Stimulated activated CD8-positive, alpha-beta memory T cell treated with anti-CD3 and anti-CD28 coated beads, Interleukin-2, amount 100 ng/mL, for 1 hour (primary cell): ENCODE measurements at places on chromosomes 5 and 9.

- DNase-seq, result no peak
Observed at GRCh38 chr5:60727033-60727679, 27.2 kb upstream of the DEPDC1B start.

GRCh38 chr5:15889001-15889400, 290.6 kb downstream of the MARCHF11 start:
- DNase-seq, result no peak

GRCh38 chr9:86585422-86586143, 231.4 kb upstream of the TUT7 start:
- DNase-seq, result no peak

DNA sequence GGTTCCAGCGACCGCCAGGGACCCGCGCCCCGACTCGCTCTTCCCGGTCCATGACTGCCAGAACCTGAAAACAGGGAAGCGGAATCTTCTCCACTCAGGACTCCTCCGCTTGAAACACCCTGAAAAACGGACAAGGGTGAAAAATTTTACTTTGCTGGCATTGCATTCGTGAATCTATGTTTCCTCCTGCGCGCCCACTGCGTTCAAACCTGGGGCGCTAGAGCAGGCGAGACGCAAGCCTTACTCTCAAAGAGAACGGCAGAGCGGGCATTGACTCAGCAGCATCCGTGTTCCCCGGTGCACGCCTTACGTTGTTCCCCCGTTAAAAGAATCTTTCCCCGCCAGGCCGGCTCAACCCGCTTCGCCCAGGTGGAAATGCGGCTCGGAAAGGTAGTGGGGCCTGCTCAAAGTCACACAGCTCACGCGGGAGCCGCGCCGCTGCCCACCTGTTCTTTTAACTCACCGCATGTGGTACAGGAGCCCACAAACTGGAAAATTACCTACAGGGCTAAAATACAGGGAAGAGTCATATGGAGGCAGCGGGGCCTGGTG, 999 bp upstream of the DRD1 start:
- DNase-seq, result no peak

- no peak for DNase-seq
Observed at GRCh38 chr5:111572561-111572960, 60.2 kb upstream of the STARD4 start.

GRCh38 chr5:1703352-1704050, 96.1 kb downstream of the MRPL36 start:
- no peak for DNase-seq

GRCh38 chr9:113579283-113580040, 115.9 kb downstream of the RGS3 start:
- DNase-seq, result no peak

- no peak for DNase-seq
Observed at GRCh38 chr5:161921781-161922180, 73.9 kb downstream of the GABRA1 start.

DNA sequence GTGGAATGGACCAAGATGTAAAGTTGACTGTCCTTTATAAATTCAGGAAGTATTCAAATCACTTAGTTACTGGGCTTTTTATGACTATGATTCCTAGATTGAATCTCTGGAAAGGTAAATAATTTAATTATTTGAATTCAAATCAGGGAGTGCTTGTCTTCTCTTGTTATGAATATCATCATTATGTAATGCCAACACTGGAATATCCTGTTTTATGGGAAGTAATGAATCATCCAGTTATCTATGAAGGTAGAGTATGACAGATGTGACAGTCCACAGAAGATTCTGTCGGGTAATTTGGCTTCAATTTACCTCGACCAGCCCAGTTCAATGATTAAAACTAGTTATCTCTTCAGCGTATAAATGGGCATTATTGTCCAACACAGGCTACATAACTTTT, 141.0 kb upstream of the NUDT12 start:
- no peak for DNase-seq

- no peak for DNase-seq
Observed at GRCh38 chr5:106860398-106861044, 810.2 kb downstream of the EFNA5 start.

DNA sequence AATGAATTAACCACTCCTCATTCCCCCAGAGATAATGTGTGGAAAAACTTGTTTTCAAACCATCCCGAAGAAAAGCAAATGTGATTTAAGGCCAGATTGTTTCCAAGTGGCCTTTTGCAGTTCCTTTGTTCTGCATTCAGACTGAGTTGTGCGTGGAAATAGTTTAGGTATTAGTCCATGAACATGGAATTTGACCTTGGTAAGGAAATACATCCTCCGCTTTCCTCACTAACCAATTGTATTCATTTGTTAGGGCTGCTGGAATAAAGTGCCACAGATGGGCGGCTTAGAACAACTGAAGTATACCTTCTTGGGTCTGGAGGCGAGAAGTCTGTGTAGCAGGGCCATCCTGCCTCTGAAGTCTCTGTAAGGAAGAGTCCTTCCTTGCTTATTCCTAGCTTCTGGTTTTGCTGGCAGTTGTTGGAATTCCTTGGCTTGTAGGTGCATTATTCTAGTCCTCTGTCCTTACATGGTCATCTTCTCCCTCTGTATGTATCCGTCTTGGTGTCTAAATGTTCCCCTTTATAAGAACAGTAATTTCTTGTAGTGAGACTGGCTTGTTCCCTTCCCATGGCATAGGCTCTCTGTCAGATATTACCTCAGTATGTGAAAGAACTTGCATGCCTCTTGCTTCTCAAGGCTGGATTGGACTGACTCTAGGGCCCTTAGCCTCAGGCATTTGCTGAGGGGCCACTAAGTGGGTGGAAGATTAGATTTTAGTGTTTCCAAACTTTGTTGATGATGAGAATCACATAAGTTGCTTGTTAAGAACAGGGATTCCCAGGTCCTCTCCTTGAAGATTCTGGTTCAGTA, 53.9 kb downstream of the RAI14 start:
- DNase-seq, result no peak

GRCh38 chr5:123882319-123882964, 370.5 kb downstream of the CSNK1G3 start:
- DNase-seq, result no peak

- DNase-seq, result no peak
Observed at GRCh38 chr5:1027631-1028441, 19.2 kb downstream of the NKD2 start.

GRCh38 chr5:16140417-16140816, 39.2 kb downstream of the MARCHF11 start:
- DNase-seq, result no peak

GRCh38 chr5:169164481-169164925, 136.4 kb downstream of the SLIT3 start:
- no peak for DNase-seq

GRCh38 chr5:158133369-158133768, 274.4 kb upstream of the CLINT1 start:
- DNase-seq, result no peak

DNA sequence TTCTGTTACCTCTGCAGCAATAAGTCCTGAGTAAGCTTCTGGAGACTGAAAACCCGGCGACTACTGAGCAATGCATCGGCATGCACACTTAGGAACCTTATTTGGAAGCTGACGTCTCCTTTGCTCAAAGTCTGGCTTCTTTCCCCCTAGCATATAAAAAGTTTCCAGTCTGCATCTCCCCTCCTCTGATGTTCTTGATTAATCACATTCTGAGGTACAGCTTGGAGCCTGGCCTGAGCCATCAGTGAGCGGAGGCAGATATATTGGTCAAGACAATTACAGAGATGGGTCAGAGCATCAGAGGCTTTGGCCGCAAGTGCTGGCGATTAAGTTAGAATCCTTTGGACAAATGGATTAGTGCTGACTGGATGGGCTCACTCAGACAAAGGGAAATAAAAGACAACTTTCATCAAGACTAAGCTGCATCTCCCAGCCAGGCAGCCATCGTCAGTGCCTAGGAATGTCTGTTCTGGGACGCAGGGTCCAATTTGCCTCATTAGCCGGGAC, 140.7 kb downstream of the MTX3 start:
- DNase-seq, result no peak

GRCh38 chr9:87638292-87638691, 87.6 kb upstream of the CTSL start:
- no peak for DNase-seq

DNA sequence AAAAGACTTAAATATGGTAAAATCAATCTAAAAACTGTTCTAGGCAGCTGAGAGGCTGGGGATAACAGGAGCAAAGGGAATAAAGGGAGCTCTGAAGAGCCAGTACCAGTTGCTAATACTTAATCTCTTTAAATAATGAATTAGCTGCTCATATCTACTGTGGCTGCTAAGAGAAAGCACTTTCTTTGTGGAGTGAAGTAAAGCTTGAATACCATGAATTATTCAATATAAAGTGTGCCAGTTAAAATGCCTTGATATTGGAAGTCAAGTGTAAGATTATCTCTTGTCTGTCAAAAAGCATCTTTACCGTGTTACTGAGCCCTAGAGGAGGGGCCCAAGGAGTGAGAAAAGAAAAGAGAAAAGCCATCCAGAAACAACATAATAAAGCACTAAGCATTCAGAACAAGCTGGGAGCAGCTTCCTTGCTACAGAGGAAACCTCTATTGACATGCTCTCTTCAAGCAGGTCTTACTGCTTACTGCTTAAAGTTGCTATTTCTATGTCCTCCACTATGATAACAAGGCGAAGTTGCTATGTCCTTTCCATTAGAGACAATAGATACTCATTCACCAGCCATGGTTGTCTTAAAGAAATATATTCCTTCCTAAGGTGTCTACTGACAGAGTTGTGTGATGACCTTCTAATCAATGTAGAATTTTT, 297.4 kb downstream of the CETN3 start:
- DNase-seq, result no peak
